CD4-positive, alpha-beta T cell treated with Interleukin-15 for 4 hours (primary cell): ENCODE measurements at places on chromosomes 4 and X.

- DNase-seq: no peak
These were observed 32.7 kb downstream of the PF4 start for GRCh38 chr4:73948990-73949706.

DNA sequence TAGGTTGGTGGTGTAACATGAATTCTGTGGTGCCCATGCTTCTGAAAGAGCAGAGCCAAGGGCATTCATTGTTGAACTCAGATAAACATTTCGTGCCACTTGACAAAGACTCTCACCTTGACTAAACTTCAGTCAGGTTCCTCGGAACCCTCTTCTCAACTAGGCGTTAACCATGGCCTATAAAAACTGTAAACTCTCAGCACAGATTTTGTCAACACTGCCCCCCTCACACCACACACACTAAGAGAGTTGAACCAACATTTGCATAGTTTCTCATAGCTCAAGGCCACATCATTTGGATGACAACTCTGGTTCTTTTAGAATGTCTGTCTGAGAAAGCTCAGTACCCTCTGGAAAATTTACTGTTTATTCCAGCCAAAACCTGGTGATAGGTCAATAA is 28.1 kb downstream of the CASP6 start:
- no peak for DNase-seq

DNA sequence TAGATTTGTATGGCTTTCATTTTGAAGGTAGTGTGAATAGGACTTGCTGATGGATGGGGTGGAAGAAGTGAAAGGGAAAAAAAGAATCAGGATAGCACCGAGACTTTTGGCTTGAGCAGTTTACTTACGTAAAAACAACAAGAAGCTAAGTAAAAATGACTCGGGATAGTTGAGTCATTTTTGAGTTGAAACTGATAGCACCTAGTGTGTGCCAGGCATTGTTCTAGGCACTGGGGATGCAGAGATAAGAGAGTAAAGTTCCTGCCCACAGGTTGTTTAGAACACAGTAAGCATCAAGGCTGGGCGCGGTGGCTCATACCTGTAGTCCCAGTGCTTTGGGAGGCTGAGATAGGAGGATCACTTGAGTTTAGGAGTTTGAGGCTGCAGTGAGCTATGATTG is 34.7 kb downstream of the ADD1 start:
- no peak for DNase-seq

GRCh38 chr4:34720571-34720970 is 1523.7 kb downstream of the ARAP2 start:
- no peak for DNase-seq
